Ascending aorta (tissue), 2 donors: ENCODE measurements at places on chromosomes 5 and 9.

- DNase-seq: no peak
Measured at GRCh38 chr5:58872670-58873273, 289.9 kb downstream of the RAB3C start.

GRCh38 chr9:33818847-33819500 is 2.0 kb downstream of the UBE2R2 start:
- DNase-seq: no peak

- no peak for DNase-seq
Measured at GRCh38 chr9:19286634-19287188, 56.2 kb downstream of the DENND4C start.

DNA sequence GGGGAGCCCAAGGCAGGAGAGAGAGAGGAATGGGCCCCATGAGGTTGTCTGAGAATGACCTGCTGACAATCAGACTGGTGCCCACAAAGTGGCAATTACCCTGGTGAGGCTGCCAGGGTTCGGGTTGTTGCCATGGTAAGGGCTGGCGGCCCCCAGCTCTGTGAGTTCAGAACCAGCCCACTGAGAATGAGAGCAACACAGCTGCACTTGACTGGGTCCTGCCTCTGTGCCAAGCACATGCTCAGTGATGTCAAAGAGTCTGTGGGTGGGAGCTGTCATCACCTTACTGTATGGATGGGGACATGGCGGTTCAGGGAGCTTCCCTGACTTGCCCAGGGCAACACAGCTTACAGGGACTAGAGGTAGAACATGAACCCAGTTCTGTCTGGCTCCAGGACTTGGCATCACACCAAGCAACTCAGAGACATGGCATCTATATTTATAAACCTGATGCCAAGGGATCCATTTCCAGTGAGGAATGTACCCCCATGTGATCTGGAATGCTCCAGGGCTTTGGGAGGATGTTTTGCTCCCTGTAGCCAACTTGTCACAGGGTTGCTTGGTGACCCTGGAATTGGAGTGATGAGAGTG is 38.2 kb upstream of the TEX48 start:
- no peak for DNase-seq

- no peak for DNase-seq
Measured at GRCh38 chr5:140627972-140628371, 5.0 kb downstream of the CD14 start.

DNA sequence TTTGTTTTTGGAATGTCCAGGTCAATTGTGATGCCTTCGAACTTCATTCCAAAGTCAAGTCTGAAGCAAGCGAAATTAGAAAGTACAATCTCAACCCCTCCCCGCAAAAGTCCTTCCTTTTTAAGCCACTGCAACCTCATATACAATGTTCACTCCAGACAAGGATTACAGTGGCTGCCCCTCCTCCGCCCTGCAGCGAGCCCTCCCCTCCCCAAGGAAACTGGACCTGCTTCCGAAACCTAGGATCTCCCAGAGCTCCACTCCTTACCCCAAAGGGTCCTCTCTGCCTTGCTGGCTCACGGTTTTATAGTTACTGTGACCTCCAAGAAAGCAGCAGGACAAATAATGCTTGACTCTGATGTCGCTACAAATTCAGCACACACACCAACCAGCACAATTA is 10.4 kb downstream of the LRRC14B start:
- DNase-seq: no peak

DNA sequence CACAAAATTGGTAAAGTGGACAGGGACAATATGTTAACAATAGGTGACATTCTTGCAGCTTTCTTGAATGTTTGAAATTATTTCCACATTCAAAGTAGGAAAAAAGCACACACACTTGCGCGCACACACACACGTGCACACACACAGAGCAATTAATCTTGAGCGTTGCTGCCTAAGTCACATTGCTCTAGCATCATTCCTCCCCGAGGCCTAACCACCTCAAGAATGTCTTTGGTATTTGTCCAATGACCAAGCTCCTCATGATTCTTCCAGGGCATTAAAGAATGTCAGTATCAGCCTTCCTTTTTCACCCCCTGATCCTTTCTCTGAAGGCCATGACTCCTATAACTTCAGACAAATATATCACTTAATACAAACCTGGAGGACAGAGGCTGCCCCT is 198.1 kb downstream of the NPR3 start:
- no peak for DNase-seq
